ENCODE measurements at places on chromosomes 6 and 20.
A peak's percentile ranks its signal among the peaks of the same experiment; 100 is the strongest.

- no peak for DNase-seq
Observed at GRCh38 chr6:143634486-143634885, 43.3 kb upstream of the PHACTR2 start.

DNA sequence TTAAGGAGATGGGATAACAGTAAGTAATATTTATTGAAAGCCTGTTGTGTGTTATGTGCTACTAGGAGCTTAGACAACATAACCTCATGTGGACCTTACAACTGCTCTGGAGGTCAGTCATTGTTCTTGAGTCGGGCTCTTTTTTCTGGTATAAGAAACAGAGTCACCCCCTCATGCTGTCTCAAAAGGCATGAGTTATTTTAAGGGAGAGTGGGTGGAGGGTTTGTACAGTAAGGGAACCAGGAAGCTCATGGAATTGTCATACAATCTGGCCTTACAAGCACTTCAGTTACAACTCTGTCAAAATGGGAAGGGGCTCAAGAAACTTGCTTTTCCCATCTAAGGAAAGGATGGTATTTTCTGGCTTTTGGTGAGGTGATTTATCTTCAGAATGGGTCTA, 16.5 kb upstream of the DSE start:
- no peak for DNase-seq

DNA sequence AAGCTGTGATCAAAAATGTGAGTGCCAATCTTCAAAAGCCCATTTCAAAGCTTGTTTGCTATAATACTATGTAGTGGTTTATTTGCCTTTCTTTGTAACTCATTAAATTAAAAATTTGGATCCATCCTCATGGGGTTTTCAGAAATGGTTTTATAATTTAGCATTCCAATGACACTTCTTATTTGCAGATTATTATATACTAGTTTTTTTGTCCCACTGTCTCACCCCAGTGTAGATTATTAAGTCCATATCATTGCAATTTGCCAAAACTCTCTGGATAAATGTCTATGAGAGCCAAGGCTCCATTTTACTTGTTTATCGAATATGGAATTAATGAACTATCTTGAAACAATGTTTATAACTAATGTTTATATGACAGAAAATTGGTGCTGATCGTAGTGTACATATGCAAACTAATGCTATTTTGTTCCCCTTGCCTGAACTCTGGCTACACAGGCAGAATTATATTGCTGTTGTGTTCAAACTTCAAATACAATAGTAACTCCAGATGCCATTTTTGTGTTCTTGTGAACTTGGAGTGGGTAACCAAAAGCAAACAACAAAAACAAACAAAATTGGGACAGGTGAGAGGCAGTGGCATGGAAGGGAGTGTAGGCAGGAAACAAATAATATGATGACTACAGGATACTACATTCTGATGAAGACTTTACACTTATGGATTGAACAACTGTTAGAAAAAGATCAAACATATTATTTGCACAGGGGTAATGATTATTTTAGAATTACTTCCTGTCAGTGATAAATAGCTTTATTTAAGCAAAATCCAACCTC, 307.1 kb upstream of the FLRT3 start:
- DNase-seq, result no peak

- no peak for DNase-seq
Observed at GRCh38 chr20:35539756-35540212, 2.1 kb upstream of the ERGIC3 start.

GRCh38 chr6:26216886-26217713, 129.9 kb downstream of the HFE start:
- peak; percentile 73 for DNase-seq

DNA sequence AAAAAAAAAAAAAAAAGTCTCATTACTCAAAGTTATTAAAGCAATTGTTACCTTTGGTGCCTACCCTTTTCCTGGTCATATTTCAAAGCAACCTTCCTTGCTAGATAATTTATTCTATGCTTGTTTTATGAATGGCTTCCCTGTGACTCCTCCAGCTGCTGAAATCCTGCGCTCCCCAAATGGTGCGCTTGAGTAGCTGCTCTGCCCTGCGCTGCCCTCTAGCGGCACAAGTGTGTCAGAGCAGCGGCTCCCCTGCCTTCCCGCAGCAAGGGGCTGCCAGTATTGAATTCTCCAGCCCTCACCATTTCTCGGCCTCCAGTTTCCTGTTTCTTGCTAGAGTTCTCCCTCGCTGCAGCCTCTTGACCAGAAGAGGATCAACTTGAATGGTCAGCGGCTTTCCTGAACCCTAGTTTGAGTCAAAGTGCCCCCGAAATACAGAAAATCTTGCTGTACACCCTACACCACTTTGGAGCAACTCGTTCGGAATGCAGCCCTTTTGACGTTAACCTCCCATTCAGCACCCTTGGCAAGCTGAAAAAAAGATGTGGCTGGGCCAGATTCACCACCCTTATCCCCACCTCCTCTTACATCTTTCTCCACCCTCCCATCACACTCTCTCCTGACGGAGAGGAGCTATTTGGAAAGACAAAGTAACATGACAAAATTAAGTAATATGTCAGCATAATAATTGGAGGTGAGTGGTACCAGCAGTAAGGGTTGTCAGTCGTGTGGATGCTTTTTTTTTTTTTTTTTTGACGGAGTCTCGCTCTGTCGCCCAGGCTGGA, 60.4 kb upstream of the KLHL31 start:
- DNase-seq, result peak; percentile 32
